Muscle of leg (tissue), 16 donors: ENCODE measurements at places on chromosomes 2 and 18.

DNA sequence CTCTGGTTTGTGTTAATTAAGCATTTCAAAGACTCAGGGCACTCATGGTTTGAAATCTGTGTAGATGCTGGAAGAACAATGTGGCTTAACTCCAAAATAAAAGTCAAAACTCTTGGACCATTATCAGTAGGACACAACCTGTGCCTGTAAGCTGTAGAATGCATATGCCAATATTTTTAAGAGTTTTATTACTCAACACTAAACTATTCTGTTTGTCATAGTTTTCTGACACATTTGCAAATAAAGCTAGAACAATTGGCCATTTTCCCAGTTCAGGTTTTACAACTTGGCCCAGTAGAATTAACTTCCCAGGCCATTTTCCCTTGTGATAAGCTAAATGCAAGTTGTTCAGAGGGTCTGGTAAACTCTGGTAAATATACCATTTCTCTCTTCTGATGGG lies 713.1 kb downstream of the CBLN2 start:
- peak; percentile 22 for DNase-seq

- no peak for DNase-seq
These were observed 270.2 kb downstream of the TGIF1 start for GRCh38 chr18:3720159-3720558.

DNA sequence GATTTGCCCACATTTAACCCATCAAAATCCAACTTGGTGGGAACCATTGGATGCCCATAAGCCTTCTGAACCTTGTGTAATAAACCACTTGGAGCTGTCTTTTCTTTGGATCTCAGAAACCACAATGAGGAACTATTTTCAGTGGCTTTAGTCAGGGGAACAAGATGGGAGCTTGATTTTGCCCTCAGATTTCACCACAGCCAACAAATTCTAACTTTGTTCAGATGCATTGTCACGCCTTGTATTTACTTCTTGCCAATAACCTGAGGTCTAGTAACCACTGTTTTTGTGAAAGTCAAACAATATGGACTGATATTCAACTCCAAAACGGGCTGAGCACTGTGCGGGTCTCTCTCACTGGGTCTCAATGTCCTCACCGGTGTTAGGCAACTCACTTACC lies 508.2 kb downstream of the TNS1 start:
- DNase-seq = no peak

- DNase-seq = no peak
These were observed 1085.4 kb upstream of the NRXN1 start for GRCh38 chr2:52117299-52117698.

DNA sequence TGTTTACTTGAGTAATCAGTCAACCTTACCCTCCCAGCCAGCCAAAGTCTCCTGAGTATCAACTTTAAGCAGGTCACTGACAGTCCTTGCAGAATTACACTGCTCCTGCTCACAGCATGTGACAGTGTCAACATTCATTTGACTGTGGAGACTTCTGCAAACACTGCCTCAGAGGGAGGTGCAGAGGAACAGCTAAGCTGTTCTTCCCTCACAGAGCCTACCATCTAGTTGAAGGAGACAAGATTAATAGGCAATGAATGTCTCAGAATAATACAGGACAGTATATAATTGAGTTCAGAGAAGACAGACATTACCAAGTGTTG lies 11.9 kb downstream of the SLC14A2 start:
- DNase-seq = no peak

DNA sequence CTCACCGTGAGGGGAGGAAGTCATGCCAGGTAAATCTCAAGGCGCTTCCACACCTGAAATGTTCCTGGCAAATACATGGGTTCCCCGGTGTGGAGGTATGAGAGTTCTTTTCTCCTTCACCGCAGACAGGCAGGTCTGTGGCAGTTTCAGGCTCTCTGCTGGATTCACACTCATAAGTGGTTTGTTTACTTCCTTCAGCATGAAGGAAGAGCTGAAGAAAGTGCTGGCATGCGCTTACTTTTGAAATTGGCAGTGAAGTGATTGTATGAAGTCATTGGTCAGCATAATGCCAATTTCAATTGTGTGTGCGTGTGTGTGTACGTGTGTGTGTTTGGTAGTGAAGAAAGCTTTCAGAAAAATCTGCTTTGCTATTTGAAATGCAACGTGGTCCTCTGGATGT lies 43.4 kb downstream of the RNF144A start:
- DNase-seq = peak; percentile 94

- no peak for DNase-seq
These were observed 308.7 kb upstream of the SALL3 start for GRCh38 chr18:78670778-78671391.

DNA sequence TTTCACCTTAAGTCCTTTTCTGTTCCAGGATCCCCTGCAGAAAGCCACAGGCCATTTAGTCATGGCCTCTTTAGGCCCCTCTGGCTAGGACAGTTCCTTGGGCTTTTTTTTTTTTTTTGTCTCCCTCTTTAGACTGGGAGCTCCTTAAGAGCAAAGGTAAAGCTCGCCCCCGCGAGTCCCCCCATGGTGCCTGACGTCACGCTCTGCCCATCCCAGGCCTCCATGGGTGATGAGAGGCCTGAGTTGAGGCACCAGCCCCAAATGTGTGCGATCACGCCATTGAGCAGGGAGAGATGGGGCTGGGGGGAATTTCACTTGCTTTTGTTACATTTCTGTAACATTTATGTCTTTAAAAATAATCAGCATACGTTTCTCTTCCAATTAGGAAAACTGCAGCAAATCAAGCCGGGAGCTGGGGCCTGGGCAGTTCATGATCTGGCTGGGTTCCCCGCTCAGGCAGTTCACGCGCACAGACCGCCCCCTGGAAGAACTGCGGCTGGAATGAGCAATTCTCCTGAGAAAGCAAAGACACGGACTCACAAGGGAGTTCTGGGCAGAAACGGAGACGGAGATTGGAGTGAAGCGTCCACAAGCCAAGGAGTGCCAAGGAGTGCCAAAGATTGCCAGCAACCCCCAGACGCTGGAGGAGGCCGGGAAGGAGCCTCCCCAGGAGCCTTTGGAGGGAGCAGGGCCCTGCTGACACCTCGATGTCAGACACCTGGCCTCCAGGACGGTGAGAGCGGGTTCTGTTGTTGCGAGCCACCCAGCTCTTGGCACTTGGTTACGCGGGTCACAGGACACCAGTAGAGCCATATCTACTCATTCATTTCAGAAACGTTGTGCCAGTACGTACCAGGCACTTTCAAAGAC lies 108.4 kb upstream of the ODC1 start:
- DNase-seq = no peak
